ENCODE measurements at places on chromosomes 7 and 10.

GRCh38 chr10:49327036-49327813, 28.3 kb downstream of the C10orf71 start:
- DNase-seq, result no peak

DNA sequence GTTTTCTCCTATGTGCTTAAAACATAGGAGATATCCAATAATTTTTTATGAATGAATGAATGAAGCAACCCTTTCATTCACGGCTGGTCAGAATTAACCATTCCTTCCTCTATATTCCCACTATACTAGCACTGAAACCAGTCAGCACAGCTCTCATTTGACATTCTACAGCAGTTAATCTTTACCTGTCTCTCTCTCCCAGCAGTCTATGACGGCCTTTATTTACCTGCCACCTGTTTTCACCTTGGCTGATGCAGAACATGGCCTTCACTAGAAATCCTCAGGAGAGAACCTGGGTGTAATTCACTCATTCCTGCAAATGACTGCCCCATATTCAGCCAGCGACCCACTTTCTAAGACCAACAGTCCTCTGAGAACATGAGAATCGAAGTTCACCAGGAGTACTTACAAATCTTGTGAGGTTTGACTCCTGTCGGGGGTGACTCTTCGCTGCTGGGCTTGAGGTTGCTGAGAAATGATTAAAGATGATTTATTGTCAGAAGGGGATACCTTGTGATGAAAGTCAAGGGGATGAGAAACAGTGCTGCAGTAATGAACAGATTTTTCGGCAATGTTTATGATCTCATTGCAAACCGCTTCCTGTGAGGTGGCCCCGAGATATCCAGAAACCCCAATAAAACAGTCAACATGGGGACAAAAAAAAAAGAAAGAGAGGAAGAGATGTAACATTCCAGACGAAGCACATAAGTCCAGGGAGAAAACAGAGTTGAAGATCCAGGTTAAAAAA, 30.9 kb upstream of the PDLIM1 start:
- DNase-seq, result no peak

DNA sequence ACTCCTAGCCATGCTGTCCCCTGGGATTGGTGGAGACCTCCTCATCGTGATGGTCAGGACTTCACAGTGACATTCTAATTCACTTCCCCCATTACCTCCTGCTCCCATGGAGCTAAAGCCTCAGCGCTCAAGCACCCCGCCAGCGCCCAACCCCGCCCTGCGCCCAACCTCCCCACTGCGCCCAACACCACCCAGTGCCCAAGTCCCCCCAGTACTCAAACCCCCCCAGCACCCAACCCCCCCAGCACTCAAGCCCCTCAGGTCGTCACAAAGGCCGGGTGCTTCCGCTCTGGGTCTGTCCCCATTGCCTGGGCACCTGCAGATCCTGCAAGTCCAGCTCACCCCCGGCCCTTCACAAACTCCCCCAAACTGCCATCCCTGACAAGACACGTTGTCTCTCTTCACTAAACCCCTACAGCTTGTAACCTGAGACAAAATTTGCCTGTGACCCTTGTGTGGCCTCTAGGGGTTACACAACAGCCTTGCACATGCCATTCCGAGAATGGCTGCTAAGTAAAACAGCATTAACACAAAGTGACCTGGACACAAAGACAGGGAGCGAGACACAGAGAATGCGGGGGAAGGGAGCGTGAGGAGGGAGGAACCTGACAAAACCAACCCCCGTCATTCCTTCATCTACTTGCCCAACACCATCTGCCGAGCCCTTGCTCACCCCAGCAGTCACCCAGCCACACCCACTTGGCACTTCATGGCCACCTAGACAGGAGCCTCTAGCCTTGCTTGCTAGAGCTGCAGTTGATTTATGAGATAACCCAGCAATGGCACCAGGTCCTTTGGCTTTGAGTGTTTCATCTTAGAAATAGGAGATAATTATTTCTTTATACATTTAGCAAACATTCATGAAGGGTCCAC, 107.8 kb downstream of the ADARB2 start:
- DNase-seq, result no peak

DNA sequence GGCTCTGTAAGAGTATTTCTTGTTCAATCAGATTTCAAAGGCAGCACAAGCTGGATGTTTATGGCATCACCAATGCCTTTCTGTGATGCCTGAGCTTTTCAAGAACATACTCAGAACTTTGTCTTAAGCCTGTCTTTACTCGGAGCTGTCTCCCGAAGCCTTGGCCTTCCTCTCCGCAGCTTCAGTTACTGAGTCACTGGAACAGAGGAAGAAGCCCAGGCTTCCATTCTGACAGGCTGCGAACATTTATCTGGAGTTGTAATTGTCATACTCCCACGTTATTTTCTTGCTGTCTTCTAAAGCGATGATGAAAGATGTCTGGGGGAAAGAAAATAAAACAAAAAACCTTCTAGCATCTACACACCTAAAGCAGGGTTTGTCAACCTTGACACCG, 43.9 kb downstream of the GRK5 start:
- no peak for DNase-seq

DNA sequence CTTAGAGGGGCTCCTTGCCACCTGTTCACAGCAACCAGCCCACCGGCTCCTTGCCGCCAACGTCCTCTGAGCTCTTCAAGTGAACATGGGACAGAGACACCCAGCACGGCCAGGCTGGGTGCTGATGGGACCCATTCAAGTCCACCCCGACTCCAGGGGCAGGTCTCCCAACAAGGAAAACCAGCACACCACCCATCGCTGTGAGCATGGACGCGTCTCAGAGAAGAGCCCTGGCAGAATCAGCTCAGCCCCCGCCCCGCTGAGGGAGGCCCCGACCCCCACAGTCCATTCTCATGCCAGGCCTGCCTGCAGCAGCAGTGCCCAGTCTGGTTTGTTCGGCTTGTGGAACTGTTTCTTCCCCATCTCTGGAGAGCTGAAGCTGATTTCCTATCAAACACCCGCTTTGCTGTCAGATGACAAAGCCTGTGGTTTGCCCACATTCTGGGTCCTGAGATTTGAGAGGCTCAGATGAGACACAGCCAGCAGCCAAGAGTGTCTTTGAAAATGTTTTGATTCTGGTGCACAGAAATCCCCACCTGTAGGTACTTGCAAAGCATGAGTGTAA, 216.6 kb downstream of the ZMYND11 start:
- no peak for DNase-seq

GRCh38 chr7:16619979-16620408, 25.6 kb downstream of the ANKMY2 start:
- DNase-seq, result no peak

DNA sequence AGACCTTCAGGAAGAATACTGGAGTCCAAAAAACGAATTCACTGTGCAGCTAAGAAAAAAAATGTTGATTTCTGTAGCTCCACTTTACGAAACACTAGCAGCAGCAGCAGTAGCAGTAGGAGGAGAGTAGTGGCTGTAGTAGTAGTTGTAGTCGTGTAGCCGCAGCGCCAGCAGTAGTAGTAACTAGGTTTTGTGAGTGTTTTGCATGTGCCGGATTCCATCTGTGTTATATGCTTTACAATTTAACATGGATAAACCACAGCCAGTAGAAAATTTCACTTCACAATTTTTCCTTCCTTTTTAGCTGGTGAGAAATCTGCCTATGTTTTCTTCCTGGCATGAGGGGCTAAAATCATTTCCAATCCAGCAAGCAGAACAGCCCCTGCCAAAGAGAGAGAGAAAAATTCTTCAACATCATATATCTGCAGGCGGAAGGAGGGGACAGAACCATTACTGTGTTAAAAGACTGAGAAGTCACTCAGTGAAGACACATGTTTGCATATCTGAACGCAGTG, 148.4 kb upstream of the C7orf33 start:
- no peak for DNase-seq

- DNase-seq, result no peak
Measured at GRCh38 chr10:115814542-115814941, 458.5 kb downstream of the GFRA1 start.

- DNase-seq, result no peak
Measured at GRCh38 chr7:155353256-155353897, 55.7 kb downstream of the INSIG1 start.

- DNase-seq, result no peak
Measured at GRCh38 chr7:96578606-96579005, 131.0 kb downstream of the SEM1 start.

All from HepG2 (cell line).